ENCODE measurements at places on chromosomes 5 and 9.

DNA sequence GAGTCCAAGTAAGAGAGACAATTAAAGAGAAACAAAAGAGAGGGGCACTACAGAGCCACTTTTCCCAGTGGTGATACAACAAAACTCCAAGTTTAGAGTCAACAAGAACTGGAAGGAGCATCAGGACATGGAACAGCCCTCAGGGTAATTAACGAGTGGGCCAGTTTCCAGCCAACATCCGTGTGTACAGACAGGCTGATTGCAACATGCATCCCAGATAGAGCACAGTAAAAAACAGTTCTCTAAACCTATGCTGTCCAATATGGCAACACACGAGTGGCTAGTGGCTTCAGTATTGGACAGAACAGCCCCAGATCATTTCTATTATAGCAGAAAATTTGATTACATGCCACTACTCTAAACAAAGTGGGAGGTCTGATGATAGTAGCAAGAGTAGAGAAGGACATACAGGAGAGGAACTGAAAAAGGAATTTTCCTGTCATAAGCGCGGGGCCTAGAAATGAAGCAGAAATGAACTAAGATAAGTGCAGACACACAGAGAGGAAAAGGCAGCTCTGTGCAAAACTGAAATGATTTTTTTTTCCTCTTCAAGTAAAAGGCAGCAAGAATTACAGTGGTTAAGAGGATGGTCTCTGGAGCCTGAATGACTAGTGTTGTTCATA, 175.6 kb upstream of the CCNG1 start:
- no peak for DNase-seq

GRCh38 chr9:114696814-114697544, 15.0 kb upstream of the TEX48 start:
- DNase-seq, result peak; percentile 56

GRCh38 chr5:152259702-152260101, 145.4 kb downstream of the NMUR2 start:
- DNase-seq, result no peak

- peak; percentile 7 for DNase-seq
Observed at GRCh38 chr5:66724349-66725139, 128.4 kb downstream of the MAST4 start.

DNA sequence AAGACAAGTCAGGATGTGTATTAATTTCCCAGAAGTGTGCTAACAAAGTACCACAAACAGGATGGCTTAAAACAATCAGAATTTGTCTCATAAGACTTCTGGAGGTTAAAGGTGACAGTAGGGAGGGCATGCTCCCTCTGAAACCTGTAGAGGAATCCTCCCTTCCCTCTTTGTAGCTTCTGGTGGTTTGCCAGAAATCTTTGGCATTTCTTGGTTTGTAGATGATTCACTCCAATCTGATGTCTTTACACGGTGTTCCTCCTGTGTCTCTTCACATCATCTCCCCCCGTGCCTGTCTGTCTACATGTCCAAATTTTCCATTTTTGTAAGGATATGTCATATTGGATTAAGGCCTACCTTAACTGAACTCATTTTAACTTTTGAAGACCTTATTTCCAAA, 471.5 kb downstream of the ZNF608 start:
- DNase-seq, result no peak

- DNase-seq, result peak; percentile 68
Observed at GRCh38 chr9:4604678-4605095, 57.4 kb upstream of the PLPP6 start.

GRCh38 chr5:176656467-176656990, 9.2 kb downstream of the TSPAN17 start:
- DNase-seq, result no peak

GRCh38 chr9:11064909-11065308, 452.1 kb upstream of the PTPRD start:
- DNase-seq, result no peak

DNA sequence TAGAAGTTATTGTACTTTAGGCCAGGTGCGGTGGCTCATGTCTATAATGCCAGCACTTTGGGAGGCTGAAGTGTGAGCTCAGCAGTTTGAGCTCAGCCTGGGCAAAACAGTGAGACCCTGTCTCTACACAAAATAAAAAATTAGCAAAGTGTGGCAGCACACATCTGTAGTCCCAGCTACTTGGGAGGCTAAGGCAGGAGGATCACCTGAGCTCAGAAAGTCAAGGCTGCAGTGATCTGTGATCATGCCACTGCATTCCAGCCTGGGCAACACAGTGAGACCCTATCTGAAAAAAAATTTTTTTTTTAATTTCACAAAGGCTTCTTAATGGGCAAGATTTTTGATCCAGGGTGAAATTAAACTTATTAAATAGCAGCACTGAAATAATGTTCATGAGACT, 92.8 kb downstream of the CDC42SE2 start:
- DNase-seq, result no peak

DNA sequence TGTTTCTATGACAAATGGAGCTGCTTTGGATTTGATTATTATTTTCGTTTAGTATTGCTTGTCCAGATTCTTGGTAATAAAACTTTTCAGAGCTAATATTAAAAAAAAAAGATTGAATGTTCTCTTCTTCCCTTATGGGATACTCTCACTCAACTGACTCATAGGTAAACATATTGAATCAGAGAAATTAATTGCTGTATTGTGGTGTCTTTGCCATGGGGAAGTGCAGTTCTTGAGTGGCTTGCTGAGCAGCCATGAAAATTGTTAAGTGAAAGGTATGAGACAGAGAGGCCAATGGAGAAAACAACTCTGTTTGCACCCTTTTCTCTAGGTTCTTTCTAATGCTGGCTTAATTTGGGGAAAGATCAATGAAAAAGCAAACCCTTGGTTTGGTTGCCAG, 149.9 kb upstream of the HMHB1 start:
- DNase-seq, result no peak

- peak; percentile 35 for DNase-seq
Observed at GRCh38 chr5:15798006-15798405, 298.0 kb downstream of the FBXL7 start.

GRCh38 chr9:111630964-111631213, 245 bp upstream of the DNAJC25 start:
- DNase-seq, result no peak

DNA sequence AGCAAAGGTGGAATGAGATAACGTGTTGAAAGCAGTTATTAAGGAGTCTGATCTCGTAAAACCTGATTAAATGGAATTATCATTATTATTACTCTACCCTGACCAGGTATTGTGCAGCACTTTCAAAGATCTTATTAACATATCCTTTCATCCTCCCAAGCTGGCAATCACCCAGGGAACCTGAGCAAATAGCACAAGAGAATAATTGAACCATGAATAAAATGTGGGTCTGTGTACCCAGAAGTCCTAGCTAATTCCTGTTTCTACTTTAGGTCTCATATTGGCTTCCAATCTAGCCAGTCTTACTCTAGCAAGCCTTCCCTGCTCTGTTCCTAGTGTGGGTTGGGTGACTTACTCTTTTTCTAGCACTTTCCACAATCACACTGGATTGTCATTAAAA, 162.2 kb upstream of the STK32A start:
- DNase-seq, result no peak

DNA sequence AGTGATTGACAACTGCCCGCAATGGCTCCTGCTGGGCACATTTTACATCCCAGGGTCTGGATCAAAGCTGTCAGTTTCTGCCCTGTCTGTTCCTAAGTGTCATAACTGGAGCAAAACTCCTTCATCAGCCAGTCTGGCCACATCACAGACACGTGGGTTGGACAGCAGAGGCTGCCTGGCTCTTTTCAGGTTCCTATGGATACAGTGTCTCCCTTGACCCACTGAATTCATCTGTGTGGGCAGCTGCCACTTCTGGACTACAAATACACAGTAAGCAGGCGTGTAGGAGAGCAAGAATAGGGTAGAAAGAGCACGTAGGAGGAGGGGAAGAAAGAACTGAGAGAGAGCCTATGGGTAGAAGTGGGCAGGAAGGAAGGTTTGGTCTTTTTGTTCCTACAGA, 238.0 kb downstream of the ENC1 start:
- no peak for DNase-seq

GRCh38 chr5:150317048-150318003, 14.6 kb upstream of the ARSI start:
- peak; percentile 93 for DNase-seq

DNA sequence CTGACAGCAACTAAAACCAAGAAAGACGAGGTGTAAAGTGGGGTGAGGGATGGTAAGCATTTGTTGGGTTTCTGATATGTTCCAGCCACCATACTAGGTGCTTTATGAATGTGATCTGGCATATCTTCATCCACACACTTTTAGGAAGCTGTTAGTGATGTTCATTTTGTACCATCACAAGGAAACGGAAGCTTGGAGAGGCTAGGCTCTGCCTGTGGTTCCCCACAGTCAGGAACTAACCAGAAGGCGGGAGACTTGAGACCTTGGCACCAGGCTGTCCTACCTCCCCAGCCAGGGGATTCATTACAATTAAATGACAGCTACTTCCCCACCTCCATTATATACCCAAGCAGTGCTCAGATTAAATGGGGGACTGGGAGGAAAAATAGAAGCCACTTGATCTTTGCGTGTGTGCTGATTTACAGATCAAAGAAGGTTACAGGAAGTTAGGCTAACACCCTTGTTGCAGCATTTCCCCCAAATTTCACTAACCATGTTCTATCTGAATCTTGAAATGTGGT, 43.0 kb downstream of the SFXN1 start:
- no peak for DNase-seq

DNA sequence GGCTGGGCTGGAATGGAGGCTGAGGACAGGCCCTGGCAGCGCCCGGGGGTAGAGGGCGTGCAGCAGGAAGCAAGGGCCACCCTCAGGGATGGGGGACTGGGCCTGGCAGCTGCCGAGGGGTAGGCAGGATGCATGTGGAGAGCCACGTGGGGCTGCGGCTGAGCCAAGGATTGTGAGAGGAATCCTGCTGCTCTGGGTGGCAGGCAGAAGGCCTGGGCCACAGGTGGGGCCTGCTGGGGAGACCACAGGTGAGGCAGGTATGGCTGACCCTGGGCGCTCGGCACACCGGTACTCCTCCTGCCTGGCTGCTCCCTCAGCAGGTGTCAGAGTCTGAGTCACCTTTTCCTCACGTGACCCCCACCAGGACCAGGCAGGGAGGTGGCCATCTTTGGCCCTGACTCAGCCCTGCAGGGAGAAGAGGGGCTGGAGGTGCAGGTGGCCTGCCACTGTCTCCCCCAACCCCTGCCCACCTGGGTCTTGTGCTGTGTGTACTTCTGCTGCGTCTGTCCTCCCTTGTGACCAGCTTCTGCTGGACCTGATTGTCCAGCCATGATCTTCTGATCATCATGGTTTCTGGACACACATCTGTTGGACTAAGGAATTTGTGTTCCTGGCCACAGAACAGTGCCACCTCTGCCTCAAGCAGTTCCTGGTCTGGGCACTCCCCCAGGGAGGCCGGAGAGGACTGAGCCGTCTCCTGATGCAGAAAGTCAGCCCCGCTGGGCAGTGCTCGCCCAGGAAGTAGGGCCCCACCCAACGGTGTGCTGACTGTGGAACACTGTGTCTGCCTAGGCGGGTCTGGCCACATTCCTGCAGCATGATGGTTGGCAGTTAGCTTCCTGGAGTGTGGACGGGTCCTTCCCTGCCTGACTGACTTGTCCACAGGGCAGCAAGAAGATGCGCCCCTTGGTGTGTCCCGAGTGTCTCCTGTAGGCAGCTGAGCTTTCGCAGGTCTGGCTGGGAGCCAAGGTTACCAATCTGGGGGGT, 6.4 kb downstream of the ARRDC1 start:
- peak; percentile 70 for DNase-seq

- no peak for DNase-seq
Observed at GRCh38 chr9:1272488-1272887, 222.3 kb downstream of the DMRT2 start.

GRCh38 chr5:71925608-71926091, 181.6 kb upstream of the MAP1B start:
- DNase-seq, result peak; percentile 15

DNA sequence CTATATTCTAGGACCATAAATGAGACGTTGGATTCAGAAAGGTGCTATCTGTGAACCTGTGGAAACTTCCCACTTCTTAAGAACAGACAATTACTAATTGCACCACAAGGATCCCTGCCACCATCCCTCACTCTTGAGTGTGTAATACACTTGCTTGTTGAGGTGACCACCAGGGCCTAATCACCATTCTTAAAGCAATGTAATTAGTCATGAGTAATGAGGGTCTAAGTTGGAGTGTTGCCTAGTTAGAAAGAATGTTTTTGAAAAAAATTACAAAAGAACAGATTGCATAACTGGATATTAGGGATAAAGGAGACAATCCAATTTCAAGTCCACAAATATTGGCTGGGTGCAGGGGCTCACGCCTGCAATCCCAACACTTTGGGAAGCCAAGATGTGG, 56.9 kb upstream of the TRIO start:
- DNase-seq, result no peak

- peak; percentile 28 for DNase-seq
Observed at GRCh38 chr9:85430659-85431338, 311.0 kb downstream of the AGTPBP1 start.

DNA sequence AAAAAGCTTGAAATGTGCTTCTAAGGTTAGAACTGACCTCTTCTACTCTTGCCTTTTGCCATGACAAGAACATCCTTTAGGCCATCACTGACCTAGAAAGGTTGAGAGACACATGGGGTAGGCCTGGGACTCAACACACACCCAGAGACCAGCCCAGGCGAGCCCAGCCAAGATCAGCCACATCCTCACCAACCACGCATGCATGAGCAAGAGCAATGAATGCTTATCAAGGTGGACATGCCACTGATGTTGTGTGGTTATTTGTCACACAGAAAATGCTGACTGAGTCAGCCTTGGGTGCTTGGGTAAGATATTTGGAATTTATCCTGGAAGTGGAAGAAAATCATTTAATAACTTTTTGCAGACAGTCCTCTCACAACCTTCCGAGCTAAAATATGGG, 39.4 kb downstream of the SMIM23 start:
- no peak for DNase-seq

GRCh38 chr9:108316630-108317029, 539.2 kb downstream of the ACTL7B start:
- no peak for DNase-seq

GRCh38 chr9:96331236-96331947, 29.4 kb upstream of the HSD17B3 start:
- no peak for DNase-seq

DNA sequence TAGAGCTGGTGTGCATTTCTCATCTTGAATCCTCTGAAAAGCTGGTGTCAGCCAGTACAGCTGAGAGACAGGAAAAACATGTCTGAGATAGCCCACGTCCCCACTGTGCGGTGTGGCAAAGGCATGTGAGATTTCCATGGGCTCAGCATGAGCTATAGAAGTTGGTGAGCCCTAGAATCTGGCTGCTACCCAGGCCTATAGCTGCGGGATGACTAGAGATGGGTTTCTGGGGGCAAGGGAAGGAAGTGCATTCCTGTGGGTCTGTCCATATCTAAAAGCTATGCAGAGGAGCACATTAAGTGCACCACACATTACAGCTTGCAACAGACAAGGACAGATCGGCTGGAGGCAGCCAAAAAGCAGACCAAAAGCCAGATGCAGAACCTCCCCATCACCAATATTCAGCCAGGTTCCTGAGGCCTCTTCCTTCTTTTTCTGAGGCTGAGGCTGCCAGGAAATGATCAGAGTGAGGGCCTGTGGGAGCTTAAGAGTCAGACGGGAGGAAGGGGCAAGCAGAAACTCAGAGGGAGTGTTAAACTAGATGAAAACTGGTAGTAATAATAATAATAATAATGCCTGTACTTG, 55.8 kb upstream of the RANBP3L start:
- peak; percentile 91 for DNase-seq

- DNase-seq, result peak; percentile 95
Observed at GRCh38 chr5:174571662-174572397, 152.6 kb upstream of the MSX2 start.

All from astrocyte of the spinal cord (primary cell).